ENCODE measurements at places on chromosomes 16 and 17.

DNA sequence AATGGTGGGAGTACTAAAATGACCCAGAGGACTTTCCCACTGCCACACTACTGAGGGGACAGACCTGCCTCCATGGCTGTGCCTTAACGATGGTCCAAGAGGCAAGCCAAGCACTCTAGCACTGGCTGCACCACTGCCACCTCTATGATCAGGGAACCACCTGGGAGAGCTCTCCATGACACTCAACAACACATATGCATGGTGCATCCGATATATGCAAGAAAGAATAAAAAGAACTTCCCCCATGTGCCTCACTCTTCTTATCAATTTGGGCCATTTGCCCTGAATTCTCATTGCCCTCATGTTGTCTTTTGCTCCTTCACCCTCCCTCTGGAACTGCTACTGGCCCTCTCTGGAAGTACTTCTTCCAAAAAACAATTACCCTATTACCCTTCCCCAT, 99.5 kb downstream of the HS3ST3A1 start:
- DNase-seq, result no peak

DNA sequence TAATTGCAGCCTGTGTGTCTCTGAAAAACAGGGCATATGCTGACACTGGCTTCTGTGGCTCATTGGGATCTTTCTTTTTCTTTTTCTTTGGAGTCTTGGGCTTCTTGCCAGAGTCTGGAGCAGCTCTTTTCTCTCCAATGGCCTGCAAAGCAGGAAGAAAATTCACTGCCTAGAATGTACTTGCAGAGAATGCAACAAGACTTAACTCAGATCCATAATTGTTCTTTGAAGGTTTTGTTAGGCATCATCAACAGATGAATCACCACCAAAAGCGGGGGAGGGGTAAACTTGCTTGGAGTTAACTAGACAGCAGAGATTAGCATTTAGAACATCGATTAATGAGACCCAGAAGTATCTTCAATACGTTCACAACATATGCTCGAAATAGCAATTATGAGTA, 100.9 kb downstream of the TOX3 start:
- no peak for DNase-seq

DNA sequence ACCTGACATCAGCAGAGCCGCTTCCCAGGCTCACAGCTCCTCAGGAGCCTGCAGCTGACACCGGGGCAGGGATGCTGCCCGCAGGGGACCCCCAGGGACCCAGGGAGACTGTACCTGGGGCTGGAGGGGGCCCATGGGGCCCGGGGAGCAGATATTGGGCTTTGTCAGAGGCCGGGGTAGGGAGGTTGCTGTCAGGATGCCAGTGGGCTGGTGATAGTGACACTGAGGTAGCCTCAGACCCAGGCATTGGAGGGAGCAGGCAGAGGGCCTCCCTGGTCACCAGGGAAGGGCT, 15.1 kb downstream of the GSE1 start:
- DNase-seq, result no peak

DNA sequence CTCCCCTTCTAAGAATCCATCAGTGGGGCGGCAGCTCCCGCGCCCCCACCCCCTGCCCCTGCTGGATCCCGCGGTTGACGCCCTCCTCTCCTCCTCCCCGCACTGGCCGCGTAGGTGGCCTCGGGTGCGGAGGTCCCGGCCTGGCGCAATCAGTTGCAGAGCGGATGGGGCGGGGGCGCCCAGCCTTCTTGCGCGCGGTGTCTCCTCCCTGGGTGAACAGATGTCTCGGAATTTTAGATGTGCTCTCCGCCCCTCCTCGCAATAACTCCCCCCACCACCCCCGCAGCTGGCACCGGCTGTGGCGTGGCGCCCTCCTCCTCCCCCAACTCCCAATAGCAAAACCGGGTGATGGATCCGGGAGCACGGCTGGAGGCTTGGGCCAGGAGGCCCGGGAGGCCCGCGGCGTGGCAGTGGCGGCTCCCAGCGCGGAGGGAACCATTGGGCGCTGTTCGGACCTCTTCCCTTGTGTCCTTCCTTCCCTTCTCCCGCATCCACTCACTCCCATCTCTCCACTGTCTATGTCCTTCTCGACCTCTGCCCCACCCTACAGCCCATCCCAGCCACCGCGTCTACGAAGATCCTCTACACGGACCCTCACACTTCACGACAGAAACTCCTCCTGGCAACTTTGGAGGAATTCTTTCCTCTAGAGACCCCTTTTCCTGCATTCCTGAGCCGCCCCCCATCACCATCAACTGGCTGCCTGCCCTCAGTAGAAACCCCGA, 11.0 kb downstream of the NEUROD2 start:
- no peak for DNase-seq

Data from NCI-H526 (cell line).